ENCODE measurements at places on chromosomes 2 and 18.

GRCh38 chr18:41870191-41870590 lies 84.8 kb upstream of the PIK3C3 start:
- no peak for DNase-seq

DNA sequence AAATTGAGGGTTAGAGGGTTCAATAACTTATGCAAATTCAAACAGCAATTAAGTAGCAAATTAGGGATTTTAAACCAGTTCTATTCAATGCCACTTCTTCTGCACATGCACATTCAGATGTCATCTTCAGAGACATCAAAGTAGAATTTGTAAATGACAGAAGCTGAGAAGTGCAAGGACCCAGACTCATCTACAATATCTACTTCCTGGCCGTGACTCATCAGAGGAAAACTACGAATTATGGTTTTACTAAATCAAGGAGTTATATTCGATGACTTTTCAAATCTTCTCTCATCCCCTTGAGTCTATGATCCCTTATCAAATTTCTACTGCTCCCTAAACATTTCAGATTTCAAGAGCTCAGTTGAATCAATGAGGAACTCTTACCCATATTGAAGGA lies 20.0 kb upstream of the STAT4 start:
- DNase-seq, result no peak

- no peak for DNase-seq
Observed at GRCh38 chr18:32831781-32832180, 59.0 kb upstream of the KLHL14 start.

- peak; percentile 59 for DNase-seq
Observed at GRCh38 chr18:22703883-22704585, 229.1 kb upstream of the RBBP8 start.

DNA sequence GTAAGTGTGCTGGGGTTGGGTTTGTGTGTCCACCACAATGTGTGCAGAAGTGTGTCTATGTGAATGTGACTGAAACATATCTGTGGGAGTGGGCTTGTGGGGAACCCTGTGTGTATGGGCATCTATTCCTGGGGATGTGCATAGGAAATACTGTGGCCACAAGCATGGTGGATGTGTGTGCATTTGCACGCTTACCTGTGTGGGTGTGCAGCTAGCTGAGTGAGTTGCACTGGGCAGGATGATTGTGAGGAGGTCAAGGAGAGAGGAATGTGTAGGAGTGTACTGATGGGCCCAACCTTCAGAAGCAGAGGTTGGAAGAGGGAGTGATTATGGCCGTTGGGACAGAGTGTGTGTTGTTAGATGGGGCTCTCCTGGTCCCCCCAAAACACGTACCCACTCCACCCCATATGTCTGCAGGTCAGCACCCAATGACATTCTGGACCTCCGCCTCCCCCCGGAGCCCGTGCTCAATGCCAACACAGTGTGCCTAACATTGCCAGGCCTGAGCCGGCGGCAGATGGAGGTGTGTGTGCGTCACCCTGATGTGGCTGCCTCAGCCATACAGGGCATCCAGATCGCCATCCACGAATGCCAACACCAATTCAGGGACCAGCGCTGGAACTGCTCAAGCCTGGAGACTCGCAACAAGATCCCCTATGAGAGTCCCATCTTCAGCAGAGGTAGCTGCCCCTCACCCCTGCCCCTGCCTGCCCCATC lies 1.2 kb downstream of the WNT10A start:
- DNase-seq, result no peak

DNA sequence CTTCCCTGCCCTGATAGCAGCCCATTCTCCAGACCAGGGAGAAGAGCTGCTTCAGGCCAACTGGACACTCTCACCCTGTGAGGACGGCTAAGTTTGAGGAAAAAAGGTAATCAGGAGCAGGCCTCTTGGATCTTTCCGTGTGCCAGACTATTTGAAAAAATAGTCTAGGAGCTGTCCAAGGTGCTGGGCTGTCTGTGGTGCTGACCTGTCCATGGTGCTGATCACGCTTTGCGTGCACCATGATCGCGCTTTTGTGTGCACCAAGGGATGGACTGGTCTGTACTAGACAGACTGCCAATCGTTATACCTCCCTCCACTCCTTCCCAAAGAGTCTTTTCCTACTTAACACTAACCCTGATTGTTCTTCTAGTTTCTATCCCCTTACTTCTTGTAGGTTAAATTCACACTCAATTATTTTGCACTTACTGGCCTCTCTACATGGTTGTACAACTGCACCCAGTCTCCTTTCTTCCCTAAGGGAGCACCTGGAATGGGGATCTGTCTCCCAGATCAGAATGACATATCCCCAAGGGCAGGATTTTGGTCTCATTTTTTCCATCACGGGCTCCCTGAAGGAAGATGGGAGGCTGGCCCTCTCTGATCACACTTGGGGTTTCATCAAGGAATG lies 295.4 kb downstream of the CELF4 start:
- DNase-seq, result no peak

- DNase-seq, result no peak
Observed at GRCh38 chr2:156565066-156565710, 129.0 kb downstream of the GPD2 start.

DNA sequence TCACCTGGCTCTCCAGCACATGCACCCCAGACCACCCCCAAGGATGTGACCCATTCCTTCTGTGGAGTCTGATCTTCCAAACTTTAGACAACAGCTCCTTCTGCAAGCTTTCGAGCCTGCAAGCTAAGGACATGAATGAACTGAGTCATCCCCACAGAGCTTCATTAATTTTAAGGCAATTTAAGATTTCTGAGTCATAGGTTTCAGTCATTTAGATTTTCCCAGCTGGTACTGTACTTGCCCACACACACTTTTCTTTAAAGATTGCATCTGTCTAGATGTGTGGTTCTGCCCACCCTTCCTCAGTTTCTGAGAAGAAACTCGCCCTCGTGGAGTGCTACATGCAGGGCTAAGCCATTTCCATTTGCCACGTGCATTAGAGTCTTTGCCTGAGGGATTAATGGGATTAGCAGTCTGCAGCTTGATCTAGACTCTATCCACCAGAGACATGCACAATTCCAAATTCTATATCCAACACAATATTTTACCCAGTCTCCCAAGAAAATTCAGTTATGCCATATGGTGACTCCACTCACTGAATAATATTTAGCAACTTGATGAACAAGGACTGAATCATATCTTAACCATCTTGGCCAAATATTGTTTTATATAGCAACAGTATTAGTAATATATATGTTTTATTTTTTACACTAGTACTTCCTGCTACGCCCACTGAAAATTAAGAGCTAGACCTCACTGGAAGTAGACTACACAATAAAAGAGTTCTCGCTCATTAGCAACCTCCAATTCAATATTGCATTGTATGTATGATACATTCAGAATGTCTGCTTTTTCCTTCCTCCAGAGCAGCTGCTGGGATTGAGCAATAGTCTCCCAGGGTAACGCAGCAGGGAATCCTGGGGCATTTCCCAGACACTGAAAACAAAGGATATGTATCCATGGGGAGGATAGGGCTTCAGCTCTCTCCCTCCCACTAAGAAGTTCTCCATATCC lies 14.3 kb upstream of the TRIB2 start:
- peak; percentile 67 for DNase-seq

- no peak for DNase-seq
Observed at GRCh38 chr2:96548558-96549465, 12.3 kb downstream of the ARID5A start.

DNA sequence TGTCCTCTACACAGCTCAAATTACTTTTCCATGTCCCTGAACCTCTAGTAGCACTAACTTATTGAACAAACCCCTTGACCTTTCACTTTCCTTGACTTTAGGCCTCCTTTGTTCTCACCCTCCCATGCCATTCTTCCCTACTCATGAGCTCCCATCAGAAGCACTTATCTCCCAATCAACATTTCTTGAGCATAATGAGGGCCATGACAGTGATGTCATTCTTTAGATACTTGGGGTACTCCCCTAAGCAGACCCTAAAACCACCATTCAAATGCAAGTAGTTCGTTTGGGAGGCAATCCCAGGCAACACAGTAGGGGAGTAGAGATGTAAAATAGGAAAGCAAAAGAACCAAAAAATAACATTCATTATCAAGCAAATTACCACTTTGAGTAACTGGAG lies 115.9 kb upstream of the ARHGAP28 start:
- DNase-seq, result no peak

DNA sequence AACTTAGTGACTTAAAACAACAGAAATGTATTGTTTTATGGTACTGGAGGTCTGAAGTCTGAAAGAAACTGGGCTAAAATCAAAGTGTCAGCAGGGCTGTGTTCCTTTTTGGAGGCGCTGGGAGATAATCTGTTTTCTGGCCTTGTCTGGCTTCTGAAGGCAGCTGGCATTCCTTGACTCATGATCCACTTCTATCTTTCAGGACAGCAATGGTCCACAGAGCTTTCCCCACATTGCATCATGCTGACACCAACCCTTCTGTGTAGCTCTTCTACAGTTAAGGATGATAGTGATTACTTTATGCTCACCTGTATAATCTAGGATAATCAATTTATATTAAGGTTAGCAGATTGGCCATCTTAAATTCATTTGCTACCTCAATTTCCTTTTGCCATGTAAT lies 392.1 kb downstream of the TDRD15 start:
- DNase-seq, result no peak

- DNase-seq, result no peak
Observed at GRCh38 chr2:232757905-232758304, 18.5 kb downstream of the KCNJ13 start.

- DNase-seq, result no peak
Observed at GRCh38 chr2:133044556-133044955, 374.6 kb upstream of the LYPD1 start.

DNA sequence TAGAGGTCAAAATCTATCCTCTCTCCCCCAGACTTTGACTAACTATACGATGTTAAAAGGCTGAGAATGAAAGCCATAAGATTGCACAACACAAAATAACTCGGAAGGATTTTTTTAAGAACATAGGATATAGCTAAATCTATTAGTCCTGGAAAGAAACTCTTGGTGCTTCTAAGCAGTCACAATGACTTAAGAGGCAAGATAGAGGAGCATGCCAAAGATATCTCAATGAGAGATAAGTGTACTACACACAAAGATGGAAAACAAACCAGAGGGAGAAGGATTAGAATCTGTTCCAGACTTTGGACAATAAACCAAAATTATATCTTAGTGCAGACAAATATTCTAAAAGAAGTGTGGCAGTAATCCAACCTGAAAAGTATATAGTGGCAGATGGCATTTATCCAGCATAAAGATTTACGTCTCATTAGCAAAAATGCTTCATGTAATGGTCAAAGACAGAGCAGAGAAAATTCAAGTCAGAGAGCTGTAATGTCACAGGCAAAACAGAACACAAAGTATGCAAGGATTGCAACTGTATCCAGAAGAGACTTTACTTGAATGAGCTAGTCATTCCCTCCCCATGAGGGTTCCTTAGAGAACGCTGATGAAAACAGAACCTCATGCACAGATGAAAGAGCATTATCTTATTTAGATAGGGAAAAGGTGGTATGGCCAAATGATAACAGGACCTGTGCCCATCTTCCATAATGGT lies 28.8 kb upstream of the EVA1A start:
- DNase-seq, result no peak

GRCh38 chr2:84923009-84923408 lies 17.6 kb downstream of the TMSB10 start:
- DNase-seq, result no peak

- no peak for DNase-seq
Observed at GRCh38 chr2:176182671-176183070, 5.8 kb upstream of the HOXD1 start.

DNA sequence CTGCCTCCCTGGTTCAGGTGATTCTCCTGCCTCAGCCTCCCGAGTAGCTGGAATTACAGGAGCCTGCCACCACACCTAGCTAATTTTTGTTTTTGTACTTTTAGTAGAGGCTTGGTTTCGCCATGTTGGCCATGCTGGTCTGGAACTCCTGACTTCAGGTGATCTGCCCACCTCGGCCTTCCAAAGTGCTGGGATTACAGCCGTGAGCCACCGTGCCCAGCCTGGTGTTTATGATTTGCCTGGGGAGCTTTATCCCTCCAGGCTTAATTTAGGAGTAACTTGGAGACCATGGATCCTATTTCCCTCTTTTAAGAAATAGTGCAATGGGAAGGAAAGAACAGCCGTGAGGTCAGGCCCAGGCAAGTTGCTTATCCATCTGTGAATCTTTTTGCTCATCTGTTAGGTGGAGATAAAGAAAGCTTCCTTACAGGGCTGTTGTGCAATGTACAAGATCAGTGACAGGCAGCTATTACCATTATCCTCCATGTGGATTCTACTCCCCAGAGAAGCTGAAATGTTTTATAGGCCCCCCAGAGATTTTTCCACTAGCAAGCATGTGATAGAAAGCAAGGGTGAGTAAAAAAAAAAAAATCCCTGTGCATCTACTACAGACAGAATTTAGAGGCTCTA lies 104.9 kb upstream of the MGAT5 start:
- DNase-seq, result no peak

- no peak for DNase-seq
Observed at GRCh38 chr2:227642656-227643055, 23.9 kb upstream of the SCYGR5 start.

- no peak for DNase-seq
Observed at GRCh38 chr18:62828852-62829251, 113.5 kb downstream of the PHLPP1 start.

DNA sequence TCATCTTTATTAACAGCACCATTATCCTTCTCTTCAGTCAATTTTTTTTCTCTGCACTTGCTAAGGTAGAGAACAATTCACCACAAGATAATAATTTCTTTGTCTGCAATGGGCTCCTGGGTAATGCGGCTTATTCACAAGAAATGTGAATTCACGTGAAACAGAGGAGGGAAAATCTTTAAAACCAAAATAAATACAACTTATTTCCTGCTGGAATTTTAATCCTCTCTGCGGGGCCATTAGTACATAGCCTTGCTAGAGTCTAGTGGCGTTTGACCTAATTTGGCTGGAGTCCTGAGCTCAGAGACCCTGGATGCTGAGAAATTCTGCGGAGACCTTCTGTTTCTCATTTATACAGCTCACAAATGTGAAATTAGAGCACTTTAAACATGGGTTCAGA lies 319.3 kb upstream of the MMADHC start:
- DNase-seq, result no peak

DNA sequence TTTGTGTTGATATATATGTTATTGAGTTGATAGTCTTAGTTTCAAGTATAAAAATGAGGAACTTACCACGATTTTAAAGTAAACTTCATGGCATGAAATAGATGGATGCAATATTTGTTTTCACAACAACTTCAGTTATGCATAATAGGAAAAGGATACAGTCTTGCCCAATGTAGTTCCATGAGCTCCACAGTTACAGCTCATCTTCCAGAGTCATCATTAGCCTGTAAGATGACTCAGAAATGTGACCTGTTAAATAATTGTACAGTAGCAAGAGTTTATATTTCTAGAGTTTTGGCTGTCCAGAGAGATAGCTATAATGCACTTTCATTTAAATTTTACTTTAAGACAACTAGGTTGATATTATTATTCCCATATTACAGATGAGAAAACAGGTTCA lies 80.9 kb upstream of the ARHGAP28 start:
- no peak for DNase-seq

GRCh38 chr18:56210520-56210919 lies 427.9 kb downstream of the TXNL1 start:
- DNase-seq, result no peak

DNA sequence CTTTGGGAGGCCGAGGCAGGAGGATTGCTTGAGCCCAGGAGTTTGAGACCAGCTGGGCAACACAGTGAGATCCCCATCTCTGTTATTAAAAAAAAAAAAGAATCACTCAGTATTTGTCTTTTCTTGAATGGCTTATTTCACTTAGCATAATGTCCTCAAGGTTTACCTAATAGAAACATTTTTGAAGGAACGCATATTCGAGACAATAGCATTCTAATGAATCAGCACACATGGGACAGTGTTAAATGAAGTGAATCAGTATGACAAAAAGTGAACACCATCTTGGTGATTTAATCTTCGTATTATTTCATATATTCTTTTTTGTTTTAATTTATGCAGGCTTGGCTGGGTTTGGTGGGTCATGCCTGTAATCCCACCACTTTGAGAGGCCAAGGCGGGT lies 44.7 kb downstream of the WIPF1 start:
- no peak for DNase-seq

All from SHP77 (cell line).